ENCODE measurements at places on chromosomes 16 and 17.

- no peak for DNase-seq
These were observed 86.4 kb upstream of the MYOCD start for GRCh38 chr17:12579288-12579687.

DNA sequence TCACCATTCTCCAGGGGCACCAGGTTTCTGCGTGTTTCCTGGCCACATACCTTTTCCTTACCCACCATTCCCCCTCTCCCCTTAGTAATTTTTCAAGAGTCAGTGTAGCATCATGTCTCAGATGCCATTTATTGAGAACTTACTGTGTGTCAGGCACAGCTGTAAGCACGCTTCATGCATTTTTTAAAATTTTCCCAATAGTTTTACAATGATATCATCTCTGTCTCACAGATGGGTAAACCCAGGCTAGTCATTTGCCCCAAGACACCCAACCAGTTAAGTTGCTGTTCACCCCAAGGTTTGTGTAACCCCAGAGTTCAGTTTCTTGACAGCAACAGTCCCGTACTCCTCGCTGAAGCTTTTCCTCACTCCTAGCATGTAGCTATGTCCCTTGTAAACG lies 56.4 kb upstream of the IRX3 start:
- no peak for DNase-seq

DNA sequence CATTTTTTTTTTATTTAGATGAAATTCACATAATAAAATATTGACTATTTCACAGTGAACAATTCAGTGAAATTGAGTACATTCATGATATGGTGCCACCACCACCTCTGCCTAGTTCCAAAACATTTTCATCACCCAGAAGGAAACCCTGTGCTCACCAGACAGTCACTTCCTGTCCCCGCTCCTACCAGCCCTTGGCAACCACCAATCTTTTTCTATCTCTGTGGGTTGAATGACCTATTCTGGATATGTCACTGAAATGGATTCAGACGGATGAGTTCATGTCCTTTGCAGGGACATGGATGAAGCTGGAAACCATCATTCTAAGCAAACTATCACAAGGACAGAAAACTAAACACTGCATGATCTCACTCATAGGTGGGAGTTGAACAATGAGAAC lies 40.5 kb downstream of the ATP2C2 start:
- DNase-seq: no peak

DNA sequence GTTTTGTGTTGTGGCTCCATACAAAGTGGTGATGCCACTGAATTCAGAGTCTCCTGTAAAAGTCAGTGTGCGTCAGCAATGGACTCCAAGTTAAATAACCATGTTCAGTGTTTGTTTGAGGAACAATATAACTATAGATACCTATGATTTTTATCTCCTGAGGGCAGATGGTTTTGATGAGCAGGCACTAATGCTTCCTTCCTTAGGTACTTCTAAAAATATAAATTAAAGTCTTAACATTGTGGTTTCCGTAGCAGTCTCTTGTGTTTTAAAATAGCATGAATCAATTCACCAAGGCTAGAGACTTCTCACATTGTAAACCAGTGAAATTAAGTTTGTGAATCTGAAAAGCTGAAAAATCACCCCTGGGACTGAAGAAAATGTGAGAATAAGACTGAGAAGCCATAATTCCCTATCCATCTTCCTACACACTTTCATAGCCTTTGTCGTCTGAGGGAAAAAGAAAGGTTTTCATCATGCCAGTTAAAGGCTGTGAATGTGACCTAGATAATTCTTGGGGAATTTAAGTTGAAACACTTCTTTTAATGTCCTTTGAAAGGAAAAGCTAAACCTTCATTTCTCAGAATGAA lies 1502.9 kb downstream of the CDH11 start:
- DNase-seq: no peak

- no peak for DNase-seq
These were observed 54.8 kb upstream of the DHX40 start for GRCh38 chr17:59510611-59511010.

GRCh38 chr16:83652943-83653342 lies 154.8 kb upstream of the HSBP1 start:
- no peak for DNase-seq

GRCh38 chr17:41803049-41804020 lies 8.4 kb downstream of the P3H4 start:
- no peak for DNase-seq

DNA sequence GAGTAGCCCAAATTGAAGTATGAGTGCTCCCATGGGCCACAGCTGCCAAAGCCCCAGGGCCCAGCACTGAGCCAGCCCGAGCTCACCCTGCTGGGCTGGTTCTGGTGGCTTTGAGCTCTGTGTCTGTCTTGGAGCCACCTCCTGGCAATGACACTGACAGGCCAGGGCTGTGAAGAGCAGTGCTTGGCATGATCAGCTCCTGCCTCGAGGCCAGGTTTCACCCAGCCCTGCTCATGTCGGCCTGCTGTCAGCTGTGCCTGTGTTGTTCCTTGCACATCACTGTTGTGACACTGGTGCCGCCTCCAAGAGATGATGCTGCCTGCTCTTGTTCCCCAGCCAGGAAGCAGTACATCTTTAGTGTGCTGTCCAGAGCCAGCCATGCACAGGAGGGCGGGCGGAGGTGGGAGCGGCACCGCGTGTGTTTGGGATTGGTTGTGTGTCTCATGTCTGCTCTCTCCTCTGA lies 26.0 kb downstream of the PLD6 start:
- no peak for DNase-seq

DNA sequence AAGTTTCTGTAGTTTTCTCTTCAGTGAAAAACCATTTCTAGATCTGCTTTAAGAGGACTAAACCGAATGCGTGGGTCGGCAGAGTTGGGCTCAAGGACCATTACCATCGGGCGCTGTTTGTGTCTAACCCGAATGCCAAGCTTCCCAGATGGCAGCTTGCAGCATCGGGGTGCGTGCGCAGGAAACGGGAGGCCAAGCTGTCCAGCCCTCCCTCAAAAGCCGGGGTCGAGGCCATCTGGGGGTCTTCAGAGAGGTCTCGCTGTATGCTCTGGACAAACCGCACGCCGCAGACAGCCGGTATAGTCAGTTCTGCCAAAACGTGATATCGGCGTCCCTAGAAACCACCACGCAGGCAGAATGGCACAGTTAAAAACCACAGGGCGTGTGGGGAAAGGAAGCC lies 178.8 kb downstream of the BANP start:
- DNase-seq: no peak

- peak; percentile 11 for DNase-seq
These were observed 14.0 kb upstream of the ELAC2 start for GRCh38 chr17:13031718-13032350.

DNA sequence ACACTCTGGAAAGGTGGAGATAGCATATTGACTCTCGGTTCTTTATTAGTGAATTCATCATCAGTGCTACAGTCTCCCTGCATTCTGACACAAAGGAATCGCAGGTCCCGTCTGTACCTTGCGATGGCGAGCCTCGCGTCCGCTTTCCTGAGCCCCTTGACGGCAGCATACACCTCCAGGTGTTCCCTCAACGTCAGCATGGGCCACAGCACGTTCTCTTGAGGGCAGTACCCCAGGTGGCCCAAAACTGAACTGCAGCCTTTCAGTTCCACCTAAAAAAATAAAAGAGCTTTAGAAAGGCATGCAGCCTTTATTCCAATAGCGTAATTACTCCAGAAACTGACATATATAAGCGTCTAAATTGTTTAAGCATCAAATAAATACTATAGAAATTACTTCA lies 24.2 kb upstream of the ABCA9 start:
- DNase-seq: no peak

All from NCI-H1105 treated with DMSO at 0.1 percent for 48 hours (cell line).